ENCODE measurements at places on chromosomes 16 and 17. TPM values are rescaled to one million over a fixed set of nuclear protein-coding genes. Genes with fewer than 3 reads are reported as not detected.

DNA sequence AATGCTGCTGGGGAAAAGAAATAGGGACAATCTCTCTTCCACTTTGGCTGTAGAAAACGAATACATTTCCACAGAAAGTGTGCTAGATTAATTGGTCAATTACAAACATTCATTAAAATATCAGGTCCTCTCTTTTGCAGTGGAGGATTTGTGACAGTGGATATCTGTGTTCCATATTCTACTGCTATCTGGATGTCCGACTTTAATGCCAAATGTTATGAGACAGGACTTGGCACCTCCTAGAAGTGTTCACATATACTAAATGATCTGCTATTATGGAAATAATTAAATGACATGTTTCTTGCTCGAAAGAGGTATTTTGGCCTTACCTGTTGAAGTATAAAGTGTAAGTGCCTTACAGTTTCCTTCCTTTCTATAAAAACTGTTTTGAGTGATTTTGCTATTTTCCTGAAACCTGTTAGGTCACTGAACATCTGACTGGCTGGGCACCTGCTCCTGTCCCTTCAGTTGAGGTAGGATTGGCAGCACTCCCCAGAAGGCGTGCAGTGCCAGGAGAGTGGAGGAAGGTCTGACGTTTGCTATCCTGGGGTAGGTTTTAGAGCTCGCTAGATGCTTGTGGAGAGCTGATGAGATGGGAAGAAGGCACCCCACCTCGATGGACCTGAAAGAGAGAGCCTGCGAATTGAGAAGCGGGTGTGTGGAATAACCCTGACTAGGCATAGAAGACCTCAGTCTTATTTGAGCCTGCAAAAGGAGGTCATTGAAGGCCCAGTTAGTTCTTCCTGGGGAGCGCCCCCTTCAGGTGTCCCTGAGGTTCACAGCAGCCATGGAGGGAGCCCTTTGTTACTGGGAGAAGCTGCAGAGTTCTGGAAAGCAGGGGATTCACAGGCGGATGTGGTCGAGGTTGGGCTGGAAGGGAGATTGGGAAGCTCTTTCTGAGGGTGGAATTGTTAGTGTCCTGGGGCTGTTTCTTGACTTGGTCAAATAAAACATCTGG lies 159.4 kb upstream of the ZNF267 start:
- no peak for DNase-seq

GRCh38 chr17:67400193-67400592 lies 23.1 kb downstream of the PITPNC1 start:
- DNase-seq, result no peak

GRCh38 chr17:34252095-34252443 lies 3.0 kb upstream of the CCL2 start:
- DNase-seq, result no peak

- no peak for DNase-seq
Measured at GRCh38 chr17:36002631-36003030, 1.3 kb upstream of the CCL15 start.

GRCh38 chr17:36791942-36792475 lies 145.3 kb upstream of the LHX1 start:
- no peak for DNase-seq

- DNase-seq, result no peak
Measured at GRCh38 chr17:2030779-2031163, 818 bp downstream of the DPH1 start.

GRCh38 chr16:11684231-11685025 lies 16.2 kb downstream of the SNN start:
- DNase-seq, result no peak

DNA sequence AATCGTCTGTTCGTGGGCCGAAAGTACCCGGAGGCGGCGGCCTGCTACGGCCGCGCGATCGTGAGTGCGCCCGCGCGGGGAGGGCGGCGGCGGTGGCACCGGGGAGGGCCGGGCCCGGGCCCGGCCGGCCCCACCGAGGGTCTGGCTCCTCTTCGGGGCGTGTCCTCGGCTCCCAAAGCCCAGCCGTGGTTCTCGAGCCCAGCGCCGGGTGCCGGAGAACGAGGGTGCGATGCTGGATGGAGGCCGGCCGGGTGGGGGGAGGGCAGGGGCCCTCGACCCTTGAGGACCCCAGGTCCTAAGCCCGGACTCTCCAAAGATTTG lies 375 bp downstream of the STUB1 start:
- DNase-seq, result no peak

DNA sequence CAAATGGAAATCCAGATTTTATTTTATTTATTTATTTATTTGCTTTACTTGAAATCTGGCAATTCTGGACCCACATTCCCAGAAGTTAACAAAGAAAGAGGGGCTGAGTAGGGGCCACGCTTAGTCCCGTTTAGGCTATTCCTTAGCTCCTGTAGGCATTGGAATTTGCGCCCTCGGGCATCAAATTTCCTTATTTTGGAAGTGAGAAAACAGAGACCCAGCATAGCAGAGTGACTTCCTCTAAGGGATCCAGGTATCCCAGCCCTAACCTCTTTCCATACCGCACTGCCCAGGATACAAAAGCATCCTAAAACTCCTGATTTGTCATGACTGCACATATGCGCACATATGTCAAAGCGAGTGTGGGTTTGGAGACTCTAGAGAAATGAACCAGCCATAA lies 19.0 kb upstream of the SMG1 start:
- DNase-seq, result no peak

GRCh38 chr16:48955837-48956236 lies 325.8 kb downstream of the CBLN1 start:
- no peak for DNase-seq

DNA sequence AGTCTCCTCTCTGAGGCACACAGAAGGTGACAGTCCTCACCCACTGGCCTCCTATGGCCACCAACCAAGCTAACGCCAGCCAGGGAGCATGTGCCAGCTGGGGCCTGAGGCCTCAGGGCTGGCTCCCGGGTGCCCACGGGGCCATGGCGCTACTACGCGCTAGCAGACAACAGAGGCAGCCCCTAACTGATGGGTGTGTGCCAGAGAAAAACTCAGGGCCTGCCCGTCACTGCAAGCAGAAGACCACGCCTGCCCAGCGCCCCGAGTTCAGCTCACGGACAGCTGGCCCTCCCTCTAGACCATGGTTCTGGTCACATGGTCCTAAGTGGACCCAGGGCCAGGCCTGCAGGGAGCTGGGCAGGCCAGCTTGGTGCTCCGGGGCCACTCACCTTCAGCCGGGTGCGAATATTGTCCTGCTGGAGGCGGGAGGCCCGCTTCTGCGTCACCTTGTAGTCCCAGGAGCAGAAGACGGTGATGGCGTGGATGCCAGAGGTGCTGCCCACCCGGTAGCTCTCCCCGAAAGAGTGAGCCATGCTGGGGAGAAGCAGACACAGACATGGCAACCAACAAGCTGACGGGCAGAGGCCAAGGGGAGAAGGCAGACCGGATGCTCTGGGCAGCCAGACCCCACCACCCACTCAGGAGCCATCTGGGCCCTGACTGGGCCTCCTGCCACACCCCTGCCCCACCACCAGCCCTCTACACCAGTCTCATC lies 6.2 kb downstream of the TMC6 start:
- DNase-seq, result no peak

- DNase-seq, result no peak
Measured at GRCh38 chr16:78709137-78709884, 609.9 kb downstream of the WWOX start.

DNA sequence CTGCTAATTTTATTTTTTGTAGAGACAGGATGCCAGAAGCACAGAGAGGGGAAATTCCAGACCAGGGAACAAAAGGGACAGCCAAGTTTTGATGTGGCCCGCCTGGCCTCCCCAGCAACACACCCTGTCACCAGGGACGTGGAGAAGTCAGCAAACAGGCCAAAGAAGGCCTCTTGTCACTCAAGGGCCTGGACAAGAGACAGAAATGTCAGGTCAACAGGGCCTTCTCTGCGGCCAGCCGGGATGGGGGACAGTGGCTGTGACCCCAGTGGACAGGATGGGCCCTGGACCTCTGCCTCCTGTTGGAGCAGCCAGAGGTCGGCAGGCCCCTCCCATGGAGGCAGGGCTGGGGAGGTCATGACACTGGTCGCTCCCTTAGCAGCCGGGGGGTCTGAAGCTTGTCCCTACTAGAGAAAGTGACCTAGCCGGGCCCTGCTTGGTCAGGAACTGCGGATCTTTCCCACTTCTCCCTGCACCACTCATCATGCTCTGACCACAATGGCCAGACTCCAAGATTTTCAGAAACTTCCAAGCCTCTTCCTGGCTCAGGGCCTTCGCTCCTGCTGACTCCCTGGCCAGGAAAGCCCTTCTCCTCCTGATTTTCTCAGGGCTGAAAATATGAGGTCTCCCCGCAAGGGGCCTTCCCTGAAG lies 9.2 kb upstream of the TVP23A start:
- DNase-seq, result peak; percentile 52

GRCh38 chr17:55348749-55349354 lies 72.8 kb downstream of the MMD start:
- DNase-seq, result peak; percentile 46

GRCh38 chr17:38415250-38416194 lies 12.7 kb upstream of the ARHGAP23 start:
- no peak for DNase-seq

GRCh38 chr16:85931596-85932402 lies 32.8 kb downstream of the IRF8 start:
- DNase-seq, result no peak

DNA sequence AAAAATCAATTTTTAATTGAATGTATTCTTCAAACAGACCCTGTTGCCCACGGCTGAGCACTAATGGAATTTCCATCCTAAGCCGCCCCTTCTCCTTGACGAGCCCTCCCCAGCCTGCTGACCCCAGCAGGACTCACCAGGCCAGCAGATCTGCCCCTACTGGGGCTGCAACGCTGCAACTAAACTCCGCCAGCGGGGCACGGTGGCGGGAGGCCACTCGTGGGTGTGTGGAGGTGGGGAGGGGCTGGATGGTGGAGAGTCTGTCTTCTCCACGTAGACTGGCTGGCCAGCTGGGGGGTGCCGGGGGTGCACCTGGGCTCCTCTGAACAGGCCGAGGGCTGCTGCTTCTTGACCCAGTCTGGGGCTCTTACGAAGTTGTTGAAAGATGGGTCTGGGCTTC lies 67.8 kb downstream of the ENGASE start:
- DNase-seq, result no peak

DNA sequence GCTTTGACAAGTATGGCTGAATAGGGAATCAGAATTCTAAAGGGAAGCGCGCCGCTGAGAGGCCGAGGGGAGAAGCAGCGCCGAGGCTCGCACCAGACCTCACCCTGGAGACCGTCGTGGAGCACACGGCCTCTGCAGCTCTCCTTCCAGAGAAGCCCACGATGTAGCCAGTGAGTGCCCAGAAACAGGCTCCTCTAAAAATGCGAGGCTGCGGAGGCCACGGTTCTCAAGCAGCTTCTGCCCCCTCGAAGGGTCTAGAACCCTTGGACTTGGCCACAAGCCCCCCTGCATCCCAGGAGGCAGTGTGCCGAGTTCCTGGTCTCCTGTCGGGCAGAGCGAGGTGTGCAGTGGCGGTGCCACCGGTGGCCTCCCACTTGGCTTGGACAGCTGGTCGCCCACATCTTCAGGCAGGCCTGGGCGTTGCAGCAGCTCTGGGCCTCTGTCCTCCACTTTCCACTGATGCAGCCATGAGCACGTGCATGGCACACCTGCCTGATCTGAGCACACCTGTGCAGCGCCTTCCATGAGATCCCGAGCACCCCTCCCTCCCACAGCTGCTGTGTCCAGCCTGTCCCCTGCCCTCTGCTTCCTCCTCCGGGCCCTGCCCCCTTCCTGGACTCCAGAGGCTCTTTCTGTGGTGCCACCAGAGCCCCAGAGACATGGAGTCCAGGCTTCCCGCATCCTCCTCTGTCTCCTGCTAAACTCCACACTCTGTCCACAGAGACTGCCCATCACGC lies 18.9 kb upstream of the WDR45B start:
- DNase-seq, result no peak

DNA sequence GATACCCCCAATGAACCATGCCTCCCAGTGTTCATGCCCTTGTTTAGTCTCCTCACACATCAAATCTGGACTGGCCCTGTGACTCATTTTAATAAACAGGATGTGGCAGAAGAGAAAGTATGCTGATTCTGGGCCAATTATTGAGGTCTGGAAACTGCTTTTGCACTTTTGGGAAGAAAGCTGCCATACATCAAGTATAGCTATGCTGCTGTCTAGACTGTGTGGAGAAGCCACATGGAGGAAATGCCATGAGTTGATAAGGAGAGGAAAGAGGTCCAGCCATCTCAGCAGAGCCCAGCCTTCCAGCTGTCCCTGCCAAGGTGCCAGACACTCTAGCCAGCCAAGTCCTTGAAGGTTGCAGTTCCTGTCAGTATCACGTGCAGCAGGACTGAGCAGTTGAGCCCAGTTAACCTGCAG lies 16.7 kb downstream of the RPRML start:
- DNase-seq, result no peak

DNA sequence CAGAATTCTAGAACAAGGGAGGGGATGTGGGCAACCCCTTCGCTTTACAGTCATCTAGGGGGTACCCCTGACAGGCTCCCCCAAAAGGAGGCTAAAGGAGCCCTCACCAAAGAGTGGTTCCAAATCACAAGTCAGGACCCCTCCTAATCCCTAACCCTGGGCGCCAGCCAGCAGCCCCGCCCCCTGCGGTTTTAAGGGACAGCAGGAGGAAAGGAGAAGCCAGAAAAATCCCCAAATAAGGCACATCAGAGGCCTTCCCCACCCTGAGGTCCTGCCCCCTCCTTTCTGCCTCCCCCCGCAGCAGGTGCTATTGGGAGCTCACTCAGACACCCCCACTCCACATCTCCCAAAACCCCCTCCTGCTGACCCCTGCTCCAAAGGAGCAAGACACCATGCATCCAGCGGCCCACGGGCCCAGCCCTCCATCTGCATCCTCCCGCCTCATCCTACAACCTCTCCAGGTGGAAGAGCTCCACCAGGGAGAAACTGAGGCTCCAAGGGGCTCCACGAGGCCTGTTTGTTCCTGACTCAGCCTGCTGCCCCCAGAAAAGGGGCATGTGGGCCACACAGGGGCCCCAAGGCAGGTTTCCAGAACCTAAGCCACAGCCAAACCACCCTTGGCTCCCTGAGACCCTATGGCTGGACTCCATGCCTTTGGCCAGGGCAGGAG lies 93.5 kb downstream of the GOSR1 start:
- DNase-seq, result no peak

CETP gene
- total RNA-seq, result not detected

CD19 gene
- 0.74 TPM for total RNA-seq

NOD2 gene
- 0.79 TPM for total RNA-seq

RNF227 gene
- total RNA-seq, result 2.8 TPM

TNFRSF13B gene
- total RNA-seq, result 0.42 TPM

MLST8 gene
- 53.5 TPM for total RNA-seq

KRT39 gene
- total RNA-seq, result not detected

DDX19B gene
- 25.6 TPM for total RNA-seq

SRP68 gene
- 78.0 TPM for total RNA-seq

KRTAP4-9 gene
- not detected for total RNA-seq

Data from colonic mucosa (tissue), 4 donors.